ENCODE measurements at places on chromosomes 5 and 9. TPM values are rescaled to one million over a fixed set of nuclear protein-coding genes. Genes with fewer than 3 reads are reported as not detected.

SV2C gene
- not detected for total RNA-seq

CAMK2A gene
- 0.79 TPM for total RNA-seq

RAI14 gene
- total RNA-seq = 57.7 TPM

SLC6A7 gene
- total RNA-seq = not detected

PCDHA6 gene
- 0.39 TPM for total RNA-seq

C9orf50 gene
- total RNA-seq = 0.39 TPM

Data from placental epithelial cell (primary cell).